Uterine smooth muscle cell (primary cell): ENCODE measurements at places on chromosomes 6 and 20. TPM values are rescaled to one million over a fixed set of nuclear protein-coding genes. Genes with fewer than 3 reads are reported as not detected.

The TAGAP gene
- 0.12 TPM in 1 of 2 replicates, not detected in the other for total RNA-seq

The SLC22A23 gene
- 8.9 and 18.1 TPM in 2 replicates for total RNA-seq

The ENPP4 gene
- total RNA-seq: 2.2 and 2.4 TPM in 2 replicates

The LZTS3 gene
- 4.3 and 6.5 TPM in 2 replicates for total RNA-seq

The LCA5 gene
- 4.2 and 6.7 TPM in 2 replicates for total RNA-seq

The MCHR2 gene
- not detected in 2 replicates for total RNA-seq

The PRDM13 gene
- total RNA-seq: under 0.01 TPM in 1 of 2 replicates, not detected in the other

The FKBP5 gene
- total RNA-seq: 14.5 and 27.1 TPM in 2 replicates

The FNDC11 gene
- total RNA-seq: 0.66 and 2.4 TPM in 2 replicates
